ENCODE measurements at places on chromosomes 6 and 20.

- no peak for DNase-seq
Observed at GRCh38 chr6:168414336-168415097, 26.5 kb upstream of the SMOC2 start.

DNA sequence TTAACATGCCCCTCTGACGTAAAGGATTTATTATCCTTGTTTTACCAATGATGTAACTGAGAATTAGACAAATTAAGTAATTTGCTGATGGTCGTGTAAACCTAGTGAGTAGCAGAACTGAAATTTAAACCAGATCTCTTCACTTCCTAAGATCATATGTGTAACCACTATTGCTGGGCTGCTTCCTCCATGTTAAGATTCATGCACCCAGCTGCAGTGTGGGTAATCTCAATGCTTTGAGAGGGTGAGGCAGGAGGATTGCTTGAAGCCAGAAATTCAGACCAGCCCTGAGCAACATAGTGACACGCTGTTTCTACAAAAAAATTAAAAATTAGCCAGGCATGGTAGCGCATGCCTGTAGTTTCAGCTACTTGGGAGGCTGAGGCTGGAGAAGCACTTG is 97.9 kb downstream of the L3MBTL3 start:
- no peak for DNase-seq

DNA sequence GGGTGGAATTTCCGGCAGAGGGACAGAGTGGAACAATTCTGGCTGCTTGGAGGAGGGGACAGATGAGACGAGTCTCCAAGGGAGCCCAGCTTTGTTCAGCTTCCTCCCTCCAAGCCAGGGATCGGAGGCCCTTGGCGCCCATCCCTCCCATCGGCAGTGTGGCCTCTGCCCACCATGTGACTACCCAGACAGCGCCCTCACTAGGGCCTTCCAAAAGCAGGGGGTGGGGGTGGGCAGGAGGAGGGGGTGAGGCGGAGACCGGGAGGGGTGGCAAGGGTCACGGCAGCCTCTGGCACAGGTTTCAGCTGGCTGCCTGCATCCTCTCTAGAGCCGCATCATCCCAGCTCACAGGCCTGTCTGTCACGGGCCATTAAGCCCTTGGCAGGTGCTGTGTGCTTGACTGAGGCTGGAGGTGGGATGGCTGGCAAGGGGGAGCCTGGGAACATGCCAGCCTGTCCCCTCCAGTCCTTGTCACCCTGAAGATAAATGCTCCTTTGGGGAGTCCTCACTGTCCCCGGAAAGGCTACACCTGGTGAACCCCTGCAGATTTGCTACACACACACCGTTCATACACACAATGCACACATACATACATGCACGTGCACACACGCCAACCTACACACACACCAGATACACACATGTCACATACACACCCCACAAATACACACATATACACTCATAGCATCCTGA is 6.2 kb upstream of the FGD2 start:
- DNase-seq: no peak

GRCh38 chr6:20229881-20230280 is 17.6 kb upstream of the MBOAT1 start:
- no peak for DNase-seq

- DNase-seq: no peak
Observed at GRCh38 chr20:19530006-19530405, 228.1 kb upstream of the RIN2 start.

Data from ovary (tissue), 10 donors.